Activated naive CD8-positive, alpha-beta T cell treated with anti-CD3 and anti-CD28 coated beads for 36 hours (primary cell): ENCODE measurements at places on chromosomes 12 and 14.

DNA sequence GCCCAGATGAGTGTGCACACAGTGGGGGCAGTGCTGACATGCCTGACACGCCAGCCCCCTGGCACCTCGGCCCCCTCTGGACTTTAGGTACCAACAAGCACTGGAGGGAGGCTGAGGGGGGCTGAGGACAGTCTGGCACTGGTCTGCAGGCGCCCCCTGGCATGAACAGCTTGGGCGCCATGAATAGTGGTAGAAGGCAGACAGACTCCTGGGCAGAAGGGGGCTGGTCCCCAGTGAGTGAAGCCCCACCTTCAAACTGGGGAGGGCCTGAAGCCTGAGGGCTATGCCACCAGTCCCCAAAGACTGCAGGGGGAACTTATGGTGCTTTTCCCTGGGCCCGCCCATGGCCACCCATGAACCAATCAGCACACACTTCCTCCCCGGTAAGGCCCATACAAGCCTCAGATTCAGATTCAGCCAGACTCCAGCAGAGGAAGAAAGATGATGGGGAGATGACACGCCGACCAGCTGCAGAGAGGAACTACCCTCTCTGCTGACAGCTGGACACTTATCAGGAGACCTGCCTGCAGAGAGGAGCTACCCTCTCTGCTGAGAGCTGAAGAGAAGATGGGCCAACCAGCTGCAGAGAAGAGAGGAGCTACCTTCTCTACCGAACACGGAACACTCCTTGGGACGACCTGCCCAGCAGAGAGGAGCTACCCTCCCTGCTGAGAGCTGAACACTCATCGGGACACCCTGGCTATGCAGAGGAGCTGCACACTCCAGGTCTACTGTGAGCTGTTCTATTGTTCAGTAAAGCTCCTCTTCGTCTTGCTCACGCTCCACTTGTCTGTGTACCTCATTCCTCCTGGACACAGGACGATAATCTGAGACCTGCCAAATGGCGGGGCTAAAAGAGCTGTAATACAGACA lies 324.5 kb downstream of the PCNX1 start:
- DNase-seq = no peak

- no peak for DNase-seq
Measured at GRCh38 chr12:1305791-1306500, 288.4 kb downstream of the FBXL14 start.

- no peak for DNase-seq
Measured at GRCh38 chr14:68145539-68145938, 326.0 kb downstream of the RAD51B start.

GRCh38 chr12:19800884-19801283 lies 361.6 kb downstream of the AEBP2 start:
- no peak for DNase-seq

GRCh38 chr14:72774894-72775620 lies 118.8 kb downstream of the DPF3 start:
- DNase-seq = no peak
